Suppressor macrophage treated with lipopolysaccharide for 1 hour (primary cell): ENCODE measurements at places on chromosomes 16 and 17.
A peak's percentile ranks its signal among the peaks of the same experiment; 100 is the strongest.

DNA sequence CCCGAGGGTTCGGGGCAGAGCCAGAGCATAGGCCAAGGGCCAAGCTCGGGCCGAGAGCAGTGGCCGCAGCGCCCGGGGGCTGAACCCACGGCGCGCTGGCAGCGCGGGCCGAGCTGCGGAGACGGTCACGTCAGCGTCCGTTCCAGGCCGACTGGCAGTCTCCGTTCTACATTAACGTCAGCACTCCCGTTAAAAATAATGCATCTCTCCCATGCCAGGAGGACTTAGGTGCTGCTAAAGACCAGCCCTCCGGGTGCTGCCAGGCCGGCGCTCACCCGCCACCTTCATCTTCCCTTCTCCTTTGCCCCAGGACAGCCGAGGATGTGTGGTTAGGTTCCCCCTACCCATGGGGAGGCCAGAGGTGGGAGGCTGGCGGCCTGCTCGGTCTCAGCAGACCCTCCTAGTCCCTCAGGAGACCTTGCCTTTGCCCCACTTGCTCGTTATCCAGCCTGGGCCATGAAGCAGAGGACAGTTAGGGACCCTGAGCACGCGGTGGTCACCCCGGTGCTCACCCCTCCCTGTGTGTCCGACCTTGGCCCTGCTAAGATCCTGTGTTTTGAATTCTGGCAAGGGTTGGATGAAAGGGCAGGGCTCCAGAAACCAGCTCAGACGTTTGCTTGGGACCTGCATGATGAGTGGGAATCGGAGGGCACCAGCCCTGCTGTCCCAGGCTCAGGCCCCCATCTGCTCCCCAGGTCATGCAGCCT is 572 bp downstream of the MPG start:
- DNase-seq, result peak; percentile 35

- no peak for DNase-seq
Measured at GRCh38 chr16:30761427-30761927, 385 bp downstream of the CFAP119 start.

DNA sequence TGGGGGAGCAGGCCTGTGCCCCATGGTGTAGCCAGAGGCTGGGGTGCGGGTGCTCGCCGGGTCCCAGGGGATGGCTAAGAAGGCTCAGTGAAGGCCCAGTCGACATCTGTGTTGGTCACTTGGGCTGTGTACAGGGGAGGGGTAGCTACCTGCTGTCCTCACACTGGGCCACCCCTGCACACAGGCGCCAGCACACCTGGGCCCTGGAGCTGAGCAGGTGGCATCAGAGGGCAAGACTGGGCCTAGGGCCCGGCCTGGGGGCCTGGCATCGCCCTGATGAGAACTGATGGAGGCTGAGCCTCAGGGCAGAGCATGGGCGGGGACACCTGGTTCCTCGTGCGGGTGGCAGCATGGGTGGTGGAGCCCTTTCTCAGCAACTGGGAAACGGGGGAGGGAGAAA is 870 bp upstream of the CTRB2 start:
- no peak for DNase-seq

DNA sequence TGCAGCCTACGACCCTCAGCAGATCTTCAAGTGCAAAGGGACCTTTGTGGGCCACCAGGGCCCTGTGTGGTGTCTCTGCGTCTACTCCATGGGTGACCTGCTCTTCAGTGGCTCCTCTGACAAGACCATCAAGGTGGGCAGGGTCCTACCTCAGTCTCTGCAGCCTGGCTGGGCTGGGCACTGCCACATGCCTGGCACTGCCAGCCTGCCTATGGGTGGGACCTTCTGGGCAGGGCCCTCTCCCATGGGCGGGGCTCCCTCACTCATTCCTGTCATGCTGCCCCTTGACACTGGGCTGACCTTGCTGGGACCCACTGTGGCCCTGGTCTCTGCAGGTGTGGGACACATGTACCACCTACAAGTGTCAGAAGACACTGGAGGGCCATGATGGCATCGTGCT is 18.3 kb downstream of the TRAF7 start:
- no peak for DNase-seq

DNA sequence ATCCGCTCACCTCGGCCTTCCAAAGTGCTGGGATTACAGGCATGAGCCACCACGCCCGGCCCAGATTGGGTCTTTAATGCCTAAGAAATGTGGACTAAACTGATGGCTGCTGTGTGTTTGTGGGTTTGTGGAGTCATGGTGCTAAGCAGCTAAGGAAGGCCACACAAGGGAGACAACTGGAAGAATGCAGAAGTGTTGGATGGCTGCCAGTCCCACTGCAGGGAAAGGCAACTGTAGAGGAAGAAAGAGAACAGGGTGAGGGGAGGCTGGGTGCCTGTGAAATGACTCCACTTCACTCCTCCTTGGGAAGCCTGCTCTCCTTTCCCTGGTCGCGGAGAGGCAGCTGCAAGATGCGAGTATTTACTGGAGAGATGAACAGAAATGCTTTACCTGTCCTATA is 23.5 kb upstream of the SIAH1 start:
- peak; percentile 48 for DNase-seq

GRCh38 chr17:20094777-20095176 is 85.6 kb downstream of the SPECC1 start:
- DNase-seq, result no peak

DNA sequence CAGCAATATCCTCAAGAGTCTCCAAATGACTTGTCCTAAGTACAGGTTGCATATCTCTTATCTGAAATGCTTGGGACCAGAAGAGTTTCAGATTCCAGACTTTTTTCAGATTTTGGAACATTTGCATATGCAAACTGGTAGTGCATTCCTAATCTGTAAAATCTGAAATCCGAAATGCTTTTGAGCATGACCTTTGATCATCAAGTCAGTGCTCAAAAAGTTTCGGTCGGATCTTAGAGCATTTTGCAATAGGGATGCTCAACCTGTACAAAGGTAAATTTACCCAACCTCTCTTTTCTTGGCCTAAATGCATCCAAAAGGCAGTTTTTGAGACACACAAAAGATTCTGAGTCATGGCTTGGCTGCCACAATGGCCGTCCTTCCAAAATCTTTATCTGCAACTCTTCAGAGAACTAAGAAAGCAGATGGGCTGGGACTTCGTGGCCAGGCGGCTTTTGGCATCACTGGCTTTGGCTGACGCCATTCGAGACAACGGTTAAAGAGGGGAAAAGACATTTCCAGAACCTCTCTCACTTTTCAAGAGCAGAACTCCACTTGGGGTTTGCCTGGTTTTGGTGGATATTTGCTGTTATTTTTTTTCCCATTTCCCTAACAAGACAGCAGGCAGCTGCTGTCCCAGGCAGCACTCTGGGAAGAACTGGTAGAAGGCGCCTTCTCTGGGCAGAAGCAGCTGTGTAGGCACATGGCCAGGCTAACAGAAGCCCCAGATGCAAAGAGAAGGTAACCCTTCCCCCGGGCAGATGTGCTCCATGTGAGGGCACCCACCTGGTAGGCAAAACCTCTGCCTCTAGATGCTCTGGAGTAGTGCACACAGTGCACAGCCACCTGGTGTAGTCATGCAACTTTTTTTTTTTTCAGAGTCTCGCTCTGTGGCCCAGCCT is 8.9 kb downstream of the CPPED1 start:
- no peak for DNase-seq

DNA sequence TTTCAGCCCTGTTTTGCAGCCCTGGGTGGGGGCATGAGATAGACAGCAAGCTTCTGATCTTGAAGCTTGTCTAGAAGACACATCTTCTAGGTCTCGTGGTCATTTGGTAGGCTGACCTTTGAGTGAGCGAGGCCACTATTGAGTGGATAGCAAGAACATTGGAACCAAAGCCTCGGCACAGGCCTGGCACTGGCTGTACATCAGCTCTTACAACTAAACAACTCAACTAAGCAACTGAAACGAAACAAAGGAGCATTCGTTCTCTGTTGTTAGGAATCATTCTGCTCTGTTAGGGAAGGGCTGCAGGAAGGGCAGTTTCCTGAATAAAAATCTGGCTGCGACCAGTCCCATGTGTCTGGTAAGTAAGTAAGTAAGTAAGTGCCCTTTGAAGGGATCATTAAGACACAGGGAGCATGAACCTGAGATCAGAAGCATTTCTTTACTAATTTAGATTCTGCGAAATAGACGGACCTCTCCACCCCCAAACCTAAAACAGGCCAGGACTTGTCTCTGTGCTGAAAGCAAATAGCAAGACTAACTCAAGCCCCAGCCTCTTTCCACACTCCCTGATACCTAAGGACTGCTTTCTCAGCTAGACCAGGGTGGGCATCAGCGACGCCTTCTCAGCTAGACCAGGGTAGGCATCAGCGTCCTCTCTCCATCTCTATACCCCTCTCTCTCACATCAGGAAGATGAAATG is 22.7 kb downstream of the CYB561 start:
- DNase-seq, result no peak

DNA sequence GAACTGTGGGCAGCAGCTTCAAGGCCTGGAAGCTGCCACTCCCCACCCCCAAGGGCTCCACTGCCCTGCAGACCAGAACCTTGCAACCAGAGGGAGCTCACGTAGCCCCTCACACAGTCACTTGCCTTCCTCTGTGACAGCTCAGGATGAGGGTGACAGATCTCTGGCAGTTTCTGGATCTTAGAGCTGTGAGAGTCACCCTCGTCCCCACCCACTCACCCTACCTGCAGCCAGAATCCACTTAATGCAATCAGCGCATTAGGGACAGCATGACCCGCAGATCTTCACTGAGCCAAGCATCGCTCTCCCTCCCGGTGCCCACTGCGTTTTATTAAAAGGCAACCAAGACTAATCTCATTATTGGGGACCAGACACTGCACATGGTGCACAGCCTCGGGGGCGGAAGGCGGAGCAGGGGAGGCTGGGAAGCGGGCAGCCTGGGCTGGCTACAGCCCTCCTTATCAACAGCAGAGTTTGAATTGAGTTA is 3.5 kb downstream of the CYB561 start:
- no peak for DNase-seq

- DNase-seq, result no peak
Measured at GRCh38 chr16:56265746-56266145, 74.5 kb downstream of the GNAO1 start.

DNA sequence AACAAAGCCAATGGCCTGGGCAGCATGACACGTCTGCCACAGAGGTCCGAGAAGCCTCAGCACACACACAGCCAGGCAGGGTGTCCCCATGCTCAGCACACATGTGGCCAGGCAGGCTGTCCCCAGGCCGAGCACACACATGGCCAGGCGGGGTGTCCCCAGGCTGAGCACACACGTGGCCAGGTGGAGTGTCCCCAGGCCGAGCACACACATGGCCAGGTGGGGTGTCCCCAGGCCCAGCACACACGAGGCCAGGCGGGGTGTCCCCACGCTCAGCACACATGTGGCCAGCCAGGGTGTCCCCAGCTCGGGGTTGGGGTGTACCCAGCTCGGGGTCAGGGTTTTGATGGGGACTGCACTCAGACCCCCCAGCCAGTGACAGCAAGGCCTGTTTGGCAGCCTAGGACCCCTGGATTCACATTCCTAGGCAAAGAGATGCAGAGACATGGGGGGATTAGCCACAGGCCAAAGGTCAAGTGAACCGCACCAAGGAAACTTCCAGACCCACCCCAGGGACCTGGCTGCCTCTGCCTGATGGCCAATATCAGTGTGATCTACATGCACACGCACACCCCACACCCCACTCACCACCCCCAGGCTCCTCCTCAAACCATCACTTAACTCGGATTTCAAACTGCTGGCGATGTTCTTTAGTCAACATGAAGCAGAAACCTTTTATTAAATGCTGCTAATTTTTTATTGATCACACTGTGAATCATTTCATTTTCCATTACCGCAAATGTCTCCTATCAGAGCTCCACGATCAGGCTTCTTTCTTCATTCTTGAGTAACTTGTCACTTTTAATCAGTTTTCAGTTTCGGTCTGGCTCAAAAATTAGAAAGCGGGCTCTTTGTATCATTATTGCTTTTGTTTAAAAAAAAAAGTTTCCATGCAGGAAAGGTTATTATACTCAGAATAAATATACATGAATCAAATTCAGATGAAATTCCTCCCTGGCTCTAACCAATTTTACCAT is 111.4 kb downstream of the ZNF423 start:
- no peak for DNase-seq

- no peak for DNase-seq
Measured at GRCh38 chr17:8664456-8665126, 34.1 kb upstream of the MYH10 start.

- DNase-seq, result peak; percentile 35
Measured at GRCh38 chr17:31488264-31488981, 96.9 kb downstream of the RAB11FIP4 start.

DNA sequence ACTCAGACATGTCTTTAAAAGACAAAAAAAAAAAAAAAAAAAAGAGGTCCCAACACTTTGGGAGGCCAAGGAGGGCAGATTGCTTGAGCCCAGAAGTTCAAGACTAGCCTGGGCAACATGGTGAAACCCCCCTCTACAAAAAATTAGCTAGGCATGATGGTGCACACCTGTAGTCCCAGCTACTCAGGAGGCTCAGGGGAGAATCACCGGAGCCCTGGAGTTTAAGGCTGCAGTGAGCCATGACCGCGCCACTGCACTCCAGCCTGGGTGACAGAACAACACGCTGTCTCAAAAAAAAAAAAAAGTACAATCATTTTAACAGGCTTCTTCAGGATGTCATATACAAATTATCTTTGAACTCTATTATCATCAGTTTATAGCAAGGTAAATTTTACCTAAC is 22.0 kb downstream of the C16orf87 start:
- no peak for DNase-seq

GRCh38 chr17:29214215-29215146 is 32.2 kb upstream of the CRYBA1 start:
- DNase-seq, result peak; percentile 98

- no peak for DNase-seq
Measured at GRCh38 chr17:7767405-7768021, 50.0 kb downstream of the DNAH2 start.

DNA sequence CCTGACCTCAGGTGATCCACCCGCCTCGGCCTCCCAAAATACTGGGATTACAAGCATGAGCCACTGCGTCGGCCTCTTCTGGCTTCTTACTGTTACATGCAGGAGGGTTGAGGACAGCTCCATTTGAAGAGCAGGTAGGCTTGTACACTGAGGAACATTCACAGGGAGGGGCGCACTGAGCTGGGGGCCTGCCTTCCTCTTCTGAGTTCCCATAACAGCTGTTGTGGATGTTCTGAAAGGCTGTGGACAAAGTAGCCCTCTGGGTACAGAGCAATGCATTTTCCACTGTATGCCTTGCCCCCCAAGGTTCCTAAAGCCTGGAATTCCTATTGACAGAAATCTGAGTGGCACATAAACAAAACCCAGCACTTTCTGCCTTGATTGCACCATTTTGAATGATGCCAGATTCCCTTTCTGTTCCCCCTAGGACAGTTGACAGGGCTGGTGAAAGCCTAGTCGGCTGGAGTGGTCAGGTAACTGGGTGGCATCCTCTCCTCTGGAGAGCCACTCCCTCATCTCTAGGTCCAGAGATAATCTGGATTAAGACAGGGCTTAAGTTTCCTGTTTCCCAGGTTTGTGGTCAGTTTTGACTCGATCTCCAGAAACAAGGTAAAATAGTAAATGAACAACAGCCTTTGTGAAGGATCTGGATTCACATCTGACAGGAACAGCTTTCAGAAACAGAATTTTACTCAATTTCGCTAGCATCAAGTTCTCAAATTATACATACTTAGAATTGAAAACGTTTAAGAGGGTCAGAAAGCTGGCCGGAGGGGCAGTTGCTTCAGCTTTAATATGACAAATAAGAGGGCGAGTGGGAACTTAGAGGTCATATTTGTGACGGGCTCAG is 1.3 kb upstream of the CDK5R1 start:
- no peak for DNase-seq

GRCh38 chr17:2309338-2310154 is 5.8 kb downstream of the SRR start:
- DNase-seq, result no peak
